Stimulated activated CD4-positive, alpha-beta T cell treated with anti-CD3 and anti-CD28 coated beads, Interleukin-1b, Interleukin-23, amount 100 ng/mL, for 1 hour (primary cell): ENCODE measurements at places on chromosomes 6 and 20.

GRCh38 chr6:151096691-151097606 lies 142.8 kb upstream of the AKAP12 start:
- no peak for DNase-seq

DNA sequence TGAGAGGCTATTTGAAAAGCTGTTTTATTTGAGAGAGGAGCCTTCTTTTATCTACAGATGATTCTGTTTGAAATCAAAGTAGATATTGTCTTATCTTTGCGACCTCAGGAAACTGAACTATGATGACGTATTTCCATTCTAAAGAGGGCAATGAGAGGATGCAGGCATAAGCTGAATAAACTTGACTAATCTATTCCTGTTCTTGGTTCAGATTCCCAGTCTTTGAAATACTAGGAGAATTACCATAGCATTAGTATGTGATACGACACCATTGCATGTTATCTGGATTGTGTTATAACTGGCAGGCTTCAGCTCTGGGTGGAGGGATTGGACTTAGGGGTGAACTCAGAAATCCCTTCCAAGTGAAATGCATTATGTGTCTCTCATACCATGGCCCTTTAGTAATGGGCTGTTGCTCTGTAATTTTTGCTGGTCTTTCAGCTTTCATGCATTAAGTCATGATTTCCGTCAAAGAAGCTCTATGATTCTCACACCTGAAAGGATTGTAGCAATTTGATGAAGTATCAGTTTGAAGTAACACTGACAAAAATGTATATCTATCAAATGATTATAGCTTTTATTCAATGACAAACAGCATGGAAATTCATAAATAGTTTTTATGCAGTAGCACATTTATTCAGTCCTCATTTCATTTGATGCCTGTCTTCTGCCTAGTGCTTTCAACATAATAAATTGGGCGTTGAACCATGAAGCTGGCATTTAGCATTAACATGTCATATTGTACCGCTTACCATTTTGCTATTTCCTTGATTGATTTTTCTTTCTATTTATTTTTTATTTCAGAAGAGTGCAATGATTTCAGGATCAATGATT lies 138.4 kb upstream of the SPACA1 start:
- DNase-seq = no peak

DNA sequence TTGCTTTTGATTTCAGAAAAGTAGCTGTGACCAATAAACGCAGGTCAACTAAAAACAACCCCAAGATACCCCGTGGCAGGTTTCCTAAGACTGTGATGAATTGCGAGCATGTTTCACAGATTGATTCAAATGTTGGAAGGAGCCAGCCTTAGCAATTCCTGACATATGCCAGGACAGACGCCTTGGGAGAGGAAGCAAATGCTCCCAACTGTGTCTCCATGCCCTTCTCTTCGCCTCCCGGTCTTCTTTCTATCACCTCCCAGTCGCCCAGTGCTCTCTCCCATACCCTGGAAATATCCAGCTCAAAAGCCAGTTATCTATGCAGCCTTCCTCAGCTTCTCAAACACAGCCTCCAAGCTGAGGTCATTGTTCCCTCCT lies 32.0 kb downstream of the KIAA0319 start:
- DNase-seq = no peak

- DNase-seq = no peak
These were observed 56.2 kb upstream of the EPB41L1 start for GRCh38 chr20:36098364-36098763.

GRCh38 chr6:154319231-154319858 lies 37.3 kb downstream of the IPCEF1 start:
- DNase-seq = no peak

DNA sequence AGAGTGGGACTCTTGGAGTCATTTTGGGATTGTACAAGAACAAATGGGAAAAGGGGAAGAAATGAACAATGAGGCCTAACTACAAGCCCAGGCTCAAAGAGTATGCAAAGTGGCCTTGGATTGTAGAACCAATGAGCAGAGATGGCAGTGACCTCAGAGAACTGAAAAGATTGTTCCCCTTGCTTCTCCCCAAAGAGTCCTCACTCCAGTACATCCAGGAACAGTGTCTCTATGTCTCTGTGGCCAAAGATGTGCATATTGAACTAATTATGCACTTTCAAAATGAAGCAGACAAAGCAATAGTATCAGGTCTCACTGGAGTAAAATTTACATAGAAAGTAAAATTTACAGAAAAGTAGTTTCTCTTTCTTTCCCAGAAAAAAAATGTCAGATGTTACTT lies 81.0 kb downstream of the SMLR1 start:
- no peak for DNase-seq

- DNase-seq = no peak
These were observed 1.2 kb upstream of the DYNLRB1 start for GRCh38 chr20:34514897-34515483.

DNA sequence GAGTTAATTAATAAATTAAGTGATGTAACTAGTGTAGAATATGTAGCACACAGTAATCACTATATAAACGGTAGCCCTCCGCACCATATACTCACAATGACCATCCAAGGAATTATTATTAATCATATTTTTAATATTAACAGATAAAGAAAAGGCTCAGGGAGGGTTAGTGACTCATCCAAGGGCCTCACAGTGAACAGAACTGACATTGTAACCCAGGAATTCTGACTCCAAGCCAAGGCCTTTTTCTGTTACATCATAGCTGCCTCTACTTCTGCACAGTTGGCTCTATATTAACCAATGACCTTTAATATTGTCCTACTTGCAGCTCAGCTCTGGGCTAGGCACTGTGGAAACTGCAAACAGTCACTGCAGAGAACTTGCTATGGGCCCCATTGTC lies 117.5 kb upstream of the SIRPG start:
- no peak for DNase-seq

DNA sequence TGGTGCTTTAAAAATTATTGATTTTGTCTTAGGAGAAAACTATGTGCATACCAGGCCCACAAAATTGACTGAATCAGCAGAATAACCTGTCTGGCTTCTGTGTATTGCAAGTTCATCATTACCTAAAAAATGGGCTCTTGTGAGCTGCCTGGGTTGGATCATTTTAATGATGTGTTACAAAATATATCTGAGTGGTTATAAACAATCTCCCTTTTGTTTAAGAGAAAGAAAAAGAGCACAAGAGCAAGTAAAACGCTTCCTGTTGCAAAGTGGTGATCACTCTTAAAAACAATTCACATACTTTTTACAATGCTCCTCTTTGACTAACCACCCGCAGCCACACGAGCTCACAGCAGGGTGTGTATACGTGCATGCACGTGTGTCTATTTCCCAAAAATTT lies 335.1 kb downstream of the HDGFL1 start:
- no peak for DNase-seq

DNA sequence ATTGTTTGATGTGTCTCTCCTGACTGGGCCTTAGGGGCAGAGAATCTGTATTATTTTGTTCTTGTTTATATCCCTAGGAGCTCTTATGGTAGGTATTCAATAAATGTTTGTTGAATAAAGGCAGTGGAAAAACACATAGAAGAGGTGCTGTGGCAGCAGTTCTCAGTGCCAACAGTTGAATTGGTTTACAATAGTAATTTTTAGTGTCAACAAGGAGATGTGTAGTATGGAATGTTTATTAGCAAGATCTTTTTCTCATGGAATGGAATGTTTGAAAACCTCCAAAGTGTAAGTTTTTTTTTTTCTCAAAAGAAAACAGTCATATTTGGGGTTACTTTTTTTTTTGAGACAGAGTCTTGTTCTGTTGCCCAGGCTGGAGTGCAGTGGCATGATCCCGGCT lies 28.0 kb downstream of the ASXL1 start:
- no peak for DNase-seq

DNA sequence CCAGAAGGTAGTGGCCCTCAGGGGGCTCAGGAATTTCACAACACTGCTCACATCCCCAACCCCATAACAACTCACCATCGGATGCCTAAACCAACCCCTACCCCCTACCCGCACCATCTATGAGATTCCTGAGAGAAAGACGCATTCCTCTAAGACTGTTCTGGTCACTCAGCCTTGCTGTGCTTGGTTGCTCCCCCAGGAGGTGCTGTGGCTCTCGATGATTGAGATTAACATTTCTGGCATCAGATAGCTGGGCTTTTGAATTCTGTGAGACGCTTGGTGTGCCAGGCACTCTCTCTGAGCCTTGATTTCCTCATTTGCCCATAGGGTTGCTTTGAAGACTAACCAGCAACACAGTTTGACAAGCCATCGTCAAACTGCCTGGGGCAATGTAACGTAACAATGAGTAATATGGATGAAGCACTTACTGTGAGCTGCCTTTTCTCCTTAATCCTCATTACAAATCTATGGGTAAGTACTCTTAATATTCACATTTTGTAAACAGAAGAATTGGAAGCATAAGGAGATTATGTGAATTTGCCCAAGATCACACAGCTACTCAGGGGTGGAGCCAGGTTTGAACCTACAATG lies 978 bp downstream of the WFDC6 start:
- DNase-seq = no peak

DNA sequence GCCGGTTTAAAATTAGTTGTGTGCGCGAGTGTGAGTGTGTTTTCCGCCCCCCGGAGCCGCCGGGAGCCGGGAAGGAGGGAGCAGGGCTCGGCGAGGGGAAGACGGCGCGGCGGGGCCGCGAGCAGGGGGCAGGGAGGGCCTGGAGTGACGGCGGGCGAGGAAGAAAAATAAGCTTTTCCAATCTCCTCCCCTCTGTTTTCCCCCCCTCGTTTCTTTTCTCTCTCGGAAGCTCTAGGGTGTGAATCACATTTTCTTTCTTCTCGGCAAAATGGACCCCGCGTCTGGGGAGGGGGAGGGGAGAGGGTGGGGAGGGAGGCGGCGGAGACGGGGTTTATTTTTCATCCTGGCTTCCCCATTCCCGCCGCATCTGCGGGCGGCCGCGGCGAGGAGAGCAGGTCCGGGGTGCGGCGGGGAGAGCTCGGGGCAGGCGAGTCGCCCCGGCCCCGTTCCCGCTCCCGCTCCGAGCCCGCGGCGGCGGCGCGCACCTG lies 881 bp downstream of the BICRAL start:
- peak; percentile 60 for DNase-seq

DNA sequence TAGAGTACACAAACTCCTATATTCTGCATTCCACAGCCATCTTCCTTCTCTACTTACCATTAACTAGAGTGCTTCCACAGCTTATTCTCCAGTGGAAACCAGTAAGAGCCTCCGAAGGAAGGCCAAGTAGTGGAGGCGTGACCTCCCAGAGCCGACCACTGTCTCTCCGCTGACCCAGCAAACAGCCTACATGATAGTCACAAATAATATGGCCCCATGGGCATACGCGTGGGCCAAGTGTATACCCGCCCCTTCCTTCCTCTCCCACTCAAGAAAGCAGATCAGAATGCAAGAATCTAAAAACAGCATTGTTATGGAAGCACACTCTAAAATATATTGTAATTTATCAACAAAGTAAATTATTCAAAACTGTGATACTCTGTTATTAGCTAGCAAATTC lies 526.6 kb upstream of the JARID2 start:
- no peak for DNase-seq

DNA sequence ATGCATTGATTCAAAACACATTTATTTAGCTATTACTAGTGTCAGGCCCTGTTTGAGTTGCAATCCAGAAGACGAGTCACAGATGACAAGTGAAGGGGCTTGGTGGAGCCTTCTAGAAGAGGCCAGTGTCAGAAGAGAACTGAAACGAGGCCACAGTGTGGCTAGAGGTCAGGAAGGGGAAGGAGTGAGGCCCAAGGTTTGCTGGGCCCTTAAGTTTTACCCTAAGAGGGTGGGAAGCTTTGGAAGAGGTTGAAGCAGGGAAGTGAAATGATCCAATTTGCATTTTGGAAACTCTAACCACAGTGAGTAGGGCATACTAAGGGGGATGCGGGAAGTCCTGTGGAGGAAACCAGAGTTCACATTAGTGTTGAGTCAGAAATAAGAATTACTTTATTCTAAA lies 25.0 kb downstream of the TTK start:
- DNase-seq = no peak

DNA sequence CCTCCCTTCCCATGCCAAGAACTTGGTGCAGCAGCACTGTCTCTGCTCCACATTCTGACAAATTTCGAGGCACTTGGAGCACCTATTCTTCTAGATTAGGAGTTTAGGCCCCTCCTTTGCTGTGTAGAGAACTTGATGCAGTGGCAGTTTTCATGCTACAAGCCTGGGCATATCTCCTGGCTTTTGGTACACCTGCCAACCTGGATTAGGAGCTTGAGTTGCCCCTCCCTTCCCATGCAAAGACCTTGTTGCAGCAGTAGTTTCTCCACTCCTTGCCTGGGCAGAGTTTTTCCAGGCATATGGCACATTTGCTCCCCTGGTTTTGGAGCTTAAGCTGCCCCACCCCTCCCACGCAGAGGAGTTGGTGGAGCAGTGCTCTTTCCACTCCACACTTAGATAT lies 956.1 kb downstream of the EYS start:
- no peak for DNase-seq

DNA sequence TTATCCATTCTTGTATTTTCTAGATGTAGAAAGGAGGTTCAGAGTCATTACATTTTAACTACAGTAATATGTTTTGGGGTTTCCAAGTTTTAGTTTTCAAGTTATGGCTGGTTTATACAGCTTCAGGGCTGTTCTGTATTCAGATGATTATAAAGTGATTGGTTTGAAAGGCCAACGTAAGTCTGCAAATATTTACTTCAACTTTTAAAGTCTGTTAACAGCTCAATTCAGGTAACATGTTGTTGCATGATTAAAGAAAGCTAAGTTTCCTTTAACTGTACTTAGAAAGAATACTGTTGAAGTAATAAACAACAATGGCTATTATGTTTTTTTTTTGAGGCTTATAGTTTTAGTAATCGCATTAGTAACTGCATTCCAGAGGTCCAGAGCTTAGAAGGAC lies 22.8 kb upstream of the GCLC start:
- DNase-seq = no peak

- DNase-seq = no peak
These were observed 36.5 kb upstream of the PHACTR3 start for GRCh38 chr20:59567585-59568508.
